ENCODE measurements at places on chromosomes 3 and 15. TPM values are rescaled to one million over a fixed set of nuclear protein-coding genes. Genes with fewer than 3 reads are reported as not detected.

Gene UBP1
- total RNA-seq: 70.8 TPM

- DNase-seq: no peak
These were observed 120.1 kb downstream of the ADAMTS17 start for GRCh38 chr15:100221471-100222348.

GRCh38 chr3:124676236-124676635 is 54.0 kb upstream of the UMPS start:
- DNase-seq: no peak

- no peak for DNase-seq
These were observed 48.7 kb downstream of the MYH15 start for GRCh38 chr3:108461661-108462111.

DNA sequence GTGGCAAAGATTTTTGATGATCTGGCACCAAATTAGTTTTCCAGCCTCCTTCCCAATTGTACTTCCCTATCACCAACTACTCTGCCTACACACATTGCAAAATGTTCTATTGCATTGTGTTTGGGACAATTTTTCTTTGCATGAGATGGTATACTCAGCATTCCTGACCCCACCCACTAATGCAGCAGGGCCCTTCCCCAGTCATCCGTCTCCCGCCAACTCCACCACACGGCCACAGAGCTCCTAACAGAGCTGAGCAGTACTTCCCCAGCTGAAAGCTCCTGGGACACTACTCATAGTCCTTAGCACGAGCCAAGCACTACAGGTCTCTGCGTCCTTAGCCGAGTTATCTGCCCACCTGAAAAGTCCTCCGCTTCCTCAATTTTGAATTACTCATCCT is 34.2 kb downstream of the TXNRD3 start:
- DNase-seq: no peak

GRCh38 chr15:81098861-81099651 is 35.0 kb upstream of the CFAP161 start:
- DNase-seq: no peak
